ENCODE measurements at places on chromosomes 11 and 22. TPM values are rescaled to one million over a fixed set of nuclear protein-coding genes. Genes with fewer than 3 reads are reported as not detected.

MAJIN gene
- polyA plus RNA-seq = not detected

ACR gene
- 0.26 TPM for polyA plus RNA-seq

MS4A15 gene
- not detected for polyA plus RNA-seq

DKK3 gene
- 173 TPM for polyA plus RNA-seq

ASPHD2 gene
- 0.55 TPM for polyA plus RNA-seq

TRPC6 gene
- polyA plus RNA-seq = 50.6 TPM

SEC14L2 gene
- polyA plus RNA-seq = 11.8 TPM

PANX3 gene
- polyA plus RNA-seq = not detected

ANGPTL5 gene
- 0.05 TPM for polyA plus RNA-seq

DNA sequence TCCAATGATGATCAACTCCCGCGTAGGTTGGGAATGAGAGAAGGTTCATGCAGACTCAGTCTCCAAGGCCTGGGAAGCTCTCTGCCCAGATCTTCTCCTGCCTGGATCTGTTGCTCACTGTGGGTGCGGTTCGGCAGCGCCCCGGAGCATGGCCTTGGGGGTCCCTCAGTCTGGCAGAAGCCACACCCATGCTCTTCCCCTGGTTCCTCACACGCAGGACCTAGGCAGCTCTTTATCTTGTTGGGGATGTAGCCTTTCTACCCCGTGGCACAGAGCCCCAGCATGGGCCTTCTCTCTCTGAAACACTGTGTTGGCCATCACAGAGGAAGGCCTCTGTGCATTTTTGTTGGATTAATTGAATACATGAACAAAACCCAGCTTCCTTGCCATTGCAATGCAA is 1461.6 kb downstream of the BRD1 start:
- DNase-seq = no peak

- DNase-seq = no peak
Observed at GRCh38 chr11:62133328-62134065, 9.7 kb downstream of the INCENP start.

GRCh38 chr11:46361283-46362155 is 14.3 kb downstream of the DGKZ start:
- peak; percentile 75 for DNase-seq

DNA sequence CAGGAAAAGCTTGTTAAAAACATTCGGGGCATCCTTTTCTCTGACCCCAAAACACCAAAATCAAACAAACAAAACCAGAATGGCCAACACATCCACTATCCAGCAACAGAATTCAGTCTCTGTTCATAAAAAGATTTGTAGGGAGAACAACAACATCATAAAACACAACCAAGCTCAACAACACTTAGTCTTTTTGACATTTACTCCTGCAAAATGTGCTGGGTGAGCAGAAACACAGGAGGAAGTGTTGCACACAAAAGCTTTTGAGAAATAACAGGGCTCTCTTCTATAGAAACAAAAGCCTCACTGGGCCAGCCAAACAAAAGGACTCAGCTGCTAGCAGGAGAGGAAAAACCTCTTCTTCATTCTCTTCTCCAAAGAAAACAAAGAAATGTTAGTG is 736.0 kb upstream of the CCDC90B start:
- DNase-seq = no peak

GRCh38 chr11:100929377-100929776 is 200.2 kb downstream of the PGR start:
- no peak for DNase-seq

GRCh38 chr22:39422721-39423120 is 23.1 kb downstream of the TAB1 start:
- DNase-seq = no peak

DNA sequence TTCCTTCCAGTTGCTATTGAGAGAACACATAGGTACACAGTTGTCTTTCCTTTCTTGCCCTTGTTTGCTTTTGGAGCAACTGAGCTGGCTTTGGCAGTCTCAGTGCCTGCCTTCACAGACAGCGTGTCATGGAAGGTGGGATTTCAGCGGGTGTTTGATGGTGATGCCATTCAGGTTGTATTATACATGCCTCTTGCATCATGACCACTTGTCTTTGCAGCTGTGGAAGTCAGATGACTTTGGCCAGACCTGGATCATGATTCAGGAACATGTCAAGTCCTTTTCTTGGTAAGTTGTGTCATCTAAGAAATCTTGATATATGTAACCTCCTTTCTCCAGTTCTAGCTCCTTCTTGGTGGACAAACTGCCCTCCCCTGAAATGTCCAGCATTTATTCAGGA is 37.1 kb upstream of the SORL1-AS1 start:
- no peak for DNase-seq

GRCh38 chr22:25478111-25478510 is 86.4 kb upstream of the GRK3 start:
- DNase-seq = no peak

- no peak for DNase-seq
Observed at GRCh38 chr11:4763096-4763495, 6.6 kb downstream of the OR51F1 start.

DNA sequence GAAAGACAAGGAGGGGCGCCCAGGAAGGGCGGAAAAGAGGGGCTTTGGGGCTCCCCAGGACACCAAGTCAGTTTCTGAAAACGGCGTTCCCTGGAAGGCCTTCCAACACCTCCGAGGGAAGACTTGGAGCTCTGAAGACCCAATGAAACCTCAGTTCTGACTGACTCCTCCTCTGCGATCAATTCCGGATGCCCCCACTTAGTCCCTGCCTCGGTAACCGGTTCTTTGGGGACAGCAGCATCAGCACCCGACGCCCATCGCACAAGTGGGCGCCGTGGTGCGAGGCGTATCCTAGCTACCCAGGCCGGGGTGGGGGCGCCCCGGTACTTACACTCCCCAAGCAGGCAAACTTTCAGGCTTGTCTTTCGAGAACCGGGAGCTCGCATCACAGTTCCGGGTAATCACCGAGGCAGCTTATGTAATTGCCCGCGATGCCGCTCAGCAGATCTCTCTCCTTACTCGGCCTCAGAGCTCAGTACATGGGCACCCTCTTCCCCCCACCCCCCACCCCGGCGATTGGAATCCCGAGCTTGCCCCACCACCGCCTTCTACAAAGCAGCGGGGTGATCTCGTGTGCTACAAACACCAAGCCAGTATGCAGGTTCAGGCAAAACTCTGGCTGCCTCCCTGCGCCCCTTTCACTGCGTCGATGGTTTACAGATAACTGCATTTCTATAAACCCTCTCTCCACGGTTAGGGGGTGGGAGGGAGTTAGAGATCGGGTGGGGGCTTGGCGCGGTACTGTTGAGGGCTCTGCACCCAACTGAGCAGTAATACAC is 2.0 kb downstream of the TENM4 start:
- no peak for DNase-seq

DNA sequence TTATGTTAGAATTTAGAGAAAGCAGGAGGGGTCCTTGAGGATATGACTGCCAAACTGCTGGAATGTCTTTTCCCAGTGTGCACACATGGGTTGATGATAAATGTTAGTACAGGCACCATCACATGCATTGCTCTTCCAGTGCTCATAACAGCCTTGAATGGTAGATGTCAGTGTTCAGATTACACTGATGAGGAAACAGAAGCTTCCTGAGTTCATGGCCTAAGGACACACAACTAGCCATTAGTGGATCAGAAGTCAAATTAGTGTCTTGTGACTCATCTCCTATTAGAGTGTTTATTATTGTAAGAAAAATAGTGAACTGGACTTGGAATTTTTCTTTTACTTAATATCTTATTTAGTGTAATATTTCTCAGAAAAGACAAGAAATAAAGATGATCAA is 241.5 kb downstream of the DDX10 start:
- no peak for DNase-seq

GRCh38 chr11:71946144-71946571 is 17.3 kb downstream of the RNF121 start:
- DNase-seq = no peak

DNA sequence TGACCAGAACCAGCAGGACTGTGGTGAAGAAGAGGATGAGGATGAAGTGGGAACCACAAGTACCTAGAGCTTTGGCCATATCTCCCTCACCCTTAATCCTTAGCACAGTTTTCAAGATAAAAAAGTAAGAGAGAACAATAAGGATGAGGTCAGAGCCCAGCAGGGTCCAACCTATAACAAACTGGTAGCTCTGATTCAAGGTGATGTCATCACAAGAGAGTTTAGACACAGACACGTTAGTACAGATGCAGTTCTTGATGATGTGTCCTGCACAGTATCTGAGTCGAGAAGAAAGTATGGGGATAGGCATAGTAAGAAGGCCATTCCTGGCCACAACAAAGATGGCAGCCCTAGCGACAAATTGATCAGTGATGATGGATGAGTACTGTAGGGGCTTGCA is 586 bp downstream of the OR56A5 start:
- no peak for DNase-seq

GRCh38 chr11:73480677-73481076 is 104.5 kb downstream of the RELT start:
- DNase-seq = peak; percentile 36

DNA sequence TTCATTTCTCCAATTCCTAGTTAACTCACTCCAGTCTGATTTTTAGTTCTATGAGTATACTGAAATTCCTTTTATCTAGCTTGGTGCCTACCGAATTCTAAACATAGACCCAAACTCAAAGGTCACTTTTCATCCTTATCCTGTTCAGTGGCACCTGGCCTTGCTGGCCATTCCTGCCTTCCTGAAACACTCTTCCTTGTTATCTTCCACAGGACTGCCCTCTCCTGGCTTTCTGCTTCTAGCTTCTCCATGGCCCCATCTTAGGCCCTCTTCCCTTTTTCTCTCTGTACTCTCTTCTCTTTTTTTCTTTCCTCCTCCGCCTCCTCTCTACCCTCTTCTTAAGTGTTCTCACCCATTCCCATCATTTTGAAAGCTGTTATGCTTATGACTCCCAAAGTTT is 87.3 kb downstream of the WNT11 start:
- no peak for DNase-seq

DNA sequence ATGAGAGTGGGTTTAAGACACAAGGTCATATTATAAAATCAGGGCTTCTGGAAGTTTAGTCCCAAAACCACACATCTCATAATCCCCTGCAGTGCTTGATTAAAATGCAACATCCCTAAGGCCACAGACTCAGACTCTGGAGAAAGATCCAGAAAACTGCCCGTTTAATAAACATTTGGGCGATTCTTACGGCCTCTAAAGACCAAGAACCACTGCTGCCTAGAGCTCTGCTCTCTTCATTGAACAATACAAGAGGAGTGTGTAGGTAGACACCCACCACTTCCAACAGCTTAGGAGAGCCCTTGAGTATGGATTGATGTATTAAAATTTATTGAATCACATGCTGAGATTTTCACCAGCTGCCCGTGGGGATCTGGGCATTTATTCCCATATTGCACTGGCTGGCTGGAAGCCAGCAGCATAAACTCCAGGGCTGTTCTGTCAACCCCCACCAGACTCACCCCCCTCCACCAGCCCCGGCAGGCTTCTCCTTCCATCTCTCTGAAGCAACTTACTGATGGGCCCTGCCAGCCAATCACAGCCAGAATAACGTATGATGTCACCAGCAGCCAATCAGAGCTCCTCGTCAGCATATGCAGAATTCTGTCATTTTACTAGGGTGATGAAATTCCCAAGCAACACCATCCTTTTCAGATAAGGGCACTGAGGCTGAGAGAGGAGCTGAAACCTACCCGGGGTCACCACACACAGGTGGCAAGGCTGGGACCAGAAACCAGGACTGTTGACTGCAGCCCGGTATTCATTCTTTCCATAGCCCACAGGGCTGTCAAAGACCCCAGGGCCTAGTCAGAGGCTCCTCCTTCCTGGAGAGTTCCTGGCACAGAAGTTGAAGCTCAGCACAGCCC is 749 bp upstream of the BEST1 start:
- DNase-seq = peak; percentile 80

- no peak for DNase-seq
Observed at GRCh38 chr22:35604621-35605368, 12.3 kb downstream of the MB start.

GRCh38 chr11:69444381-69445130 is 36.9 kb upstream of the LINC01488 start:
- DNase-seq = peak; percentile 89

- DNase-seq = no peak
Observed at GRCh38 chr22:25940479-25940878, 198.5 kb downstream of the MYO18B start.

GRCh38 chr22:20096574-20097420 is 16.8 kb downstream of the DGCR8 start:
- DNase-seq = no peak
